ENCODE measurements at places on chromosomes 4 and X.

DNA sequence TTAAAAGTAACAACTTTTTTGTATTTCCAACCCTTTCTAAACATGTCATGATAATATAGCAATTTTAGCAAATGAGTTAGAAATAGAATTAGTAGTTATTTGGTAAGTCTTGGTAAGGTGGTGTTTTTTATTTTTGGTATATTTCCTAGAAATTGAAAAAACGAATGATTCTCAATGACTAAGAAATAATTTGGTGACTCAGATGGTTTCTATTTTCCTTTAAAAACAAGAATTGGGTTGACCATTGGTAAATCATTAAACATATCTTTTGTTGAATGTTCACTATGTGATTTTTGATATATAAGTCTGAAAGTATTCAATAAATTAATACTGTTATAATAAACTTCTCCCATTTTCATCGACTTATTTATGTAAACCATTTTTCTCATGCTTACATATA, 206.2 kb upstream of the BANK1 start:
- DNase-seq: no peak

- no peak for DNase-seq
Measured at GRCh38 chr4:152368001-152368400, 167.9 kb downstream of the FBXW7 start.

DNA sequence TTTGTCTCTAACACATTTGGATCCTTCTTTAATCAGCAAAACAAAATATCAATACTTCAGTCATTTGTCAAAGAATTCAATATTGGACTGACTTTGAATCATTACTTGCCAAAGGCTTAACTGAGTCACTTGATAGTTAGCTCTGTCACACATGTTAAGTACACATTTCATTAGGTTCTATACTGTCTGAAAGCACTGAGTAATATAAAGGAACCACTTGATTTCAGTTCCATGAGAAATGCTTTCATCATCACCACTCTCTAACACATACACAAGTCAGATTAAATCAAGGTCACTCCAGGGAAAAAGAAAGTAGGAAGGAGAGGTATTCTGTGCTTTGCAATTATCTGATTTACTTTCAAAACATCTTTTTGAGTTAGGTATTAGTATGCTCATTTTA, 1233.1 kb downstream of the C4orf33 start:
- no peak for DNase-seq

DNA sequence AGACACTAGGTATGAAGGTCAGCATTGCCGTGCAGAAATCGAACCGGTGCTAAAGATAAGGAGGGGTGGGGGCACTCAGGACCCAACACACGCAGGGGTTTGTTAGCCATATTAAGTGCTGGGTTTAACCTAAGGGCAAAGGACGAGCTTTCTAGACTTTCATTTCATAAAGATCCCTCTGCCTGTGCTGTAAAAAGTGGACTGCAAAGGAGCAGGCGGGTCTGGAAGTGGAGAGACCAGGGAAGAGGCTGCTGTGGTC, 1.3 kb downstream of the CASP3 start:
- DNase-seq: no peak

GRCh38 chrX:17669458-17669857, 67.8 kb upstream of the SCML1 start:
- no peak for DNase-seq

DNA sequence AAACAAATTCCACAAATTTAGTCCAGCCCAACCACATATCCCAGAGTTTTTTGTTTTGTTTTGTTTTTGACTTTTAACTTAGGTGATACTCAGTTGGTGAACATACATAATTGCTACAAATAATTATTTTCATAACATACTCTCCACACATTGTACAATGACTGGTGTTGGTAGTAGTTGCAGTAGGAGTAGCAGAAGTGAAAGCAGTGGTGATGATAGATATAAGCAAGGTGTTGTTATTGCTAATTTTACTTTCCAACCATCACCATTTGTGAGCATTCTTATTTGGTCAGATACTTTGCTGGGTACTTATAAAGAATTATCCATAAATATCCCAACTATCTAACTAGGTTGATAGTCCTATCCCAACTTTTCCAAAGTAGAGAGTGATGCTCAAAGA, 47.3 kb downstream of the ARHGAP24 start:
- no peak for DNase-seq

DNA sequence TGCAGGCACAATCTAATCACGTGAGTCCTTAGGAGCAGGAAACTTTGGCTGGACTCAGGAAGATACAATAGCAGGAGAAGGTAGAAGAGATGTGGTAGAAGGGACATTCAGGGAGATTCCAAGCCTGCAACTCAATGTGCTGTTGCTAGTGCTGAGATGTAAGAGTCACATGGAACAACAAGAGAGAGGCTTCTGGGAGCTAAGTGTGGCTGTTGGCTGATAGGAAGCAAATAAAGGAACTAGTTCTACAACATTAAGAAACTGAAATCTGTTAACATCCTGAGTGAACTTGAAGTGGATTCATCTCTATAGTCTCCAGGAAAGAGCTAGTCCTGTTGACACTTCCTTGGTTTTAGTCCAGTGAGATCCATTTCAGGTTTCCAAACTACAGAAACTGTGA, 1207.4 kb downstream of the ADGRL3 start:
- DNase-seq: no peak

Data from activated effector memory CD4-positive, alpha-beta T cell treated with Interleukin-2 at 50 U/mL for 16 hours (primary cell).